GM18507 (cell line): ENCODE measurements at places on chromosomes 1 and 21.
A peak's percentile ranks its signal among the peaks of the same experiment; 100 is the strongest.

DNA sequence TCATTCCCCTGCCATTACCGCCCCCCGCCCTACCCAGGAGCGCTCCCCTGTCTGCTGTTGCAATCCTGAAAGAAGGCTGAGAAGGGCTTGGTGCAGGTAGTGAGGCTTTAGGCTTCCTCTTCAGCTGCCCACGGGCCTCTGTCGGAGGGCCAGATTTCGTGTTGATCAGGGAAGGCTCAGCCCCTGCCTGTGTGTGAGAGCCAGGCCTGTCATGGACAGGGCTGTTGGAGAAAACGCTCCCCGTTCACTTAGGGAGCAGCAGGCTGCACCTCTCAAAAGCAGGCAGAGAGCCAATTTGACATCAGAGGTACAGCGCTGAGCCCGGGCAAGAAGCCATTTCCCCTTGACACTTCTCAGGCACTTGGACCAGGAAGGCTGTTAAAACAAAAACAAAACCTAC is 19.0 kb downstream of the TEX35 start:
- no peak for DNase-seq

DNA sequence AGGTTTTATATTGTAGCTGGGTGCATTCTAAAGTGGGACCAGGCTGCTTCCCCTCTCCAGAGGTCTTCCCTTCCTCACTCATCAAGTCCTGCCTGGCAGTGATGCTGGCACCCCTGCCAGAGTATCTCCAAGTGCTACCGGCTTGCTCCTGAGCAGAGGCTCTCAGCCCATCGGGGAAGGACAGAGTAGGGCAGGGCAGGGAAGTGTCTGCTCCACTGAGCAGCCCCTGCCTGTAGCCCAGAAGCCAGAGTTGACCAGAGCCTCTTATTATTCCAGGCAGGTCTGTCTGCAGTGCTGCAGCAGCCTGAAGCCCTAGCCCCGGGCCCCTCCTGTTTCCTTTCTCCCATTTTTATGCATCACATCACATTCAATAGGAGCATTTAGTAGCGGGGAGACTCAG is 51.1 kb downstream of the ATP2B4 start:
- no peak for DNase-seq

DNA sequence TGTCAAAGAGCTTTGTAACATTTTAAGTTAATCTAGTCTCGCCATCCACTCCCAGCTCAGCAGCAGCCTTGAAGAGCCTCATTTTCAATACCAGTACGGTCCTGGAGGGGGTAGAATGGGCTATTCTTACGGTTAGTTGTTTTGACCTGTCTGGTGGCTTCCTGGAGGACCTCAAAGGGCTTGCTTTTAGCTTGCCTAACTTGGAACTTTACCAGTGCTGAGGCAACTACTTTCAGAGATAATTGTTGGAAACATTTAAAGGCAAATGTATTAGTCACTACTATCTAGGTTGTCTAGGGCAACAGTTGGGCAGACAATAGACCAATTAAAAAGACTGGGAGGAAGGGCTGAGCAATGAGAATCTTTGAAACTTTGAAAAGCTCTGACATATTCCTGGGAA is 56.0 kb downstream of the TTLL7 start:
- no peak for DNase-seq

GRCh38 chr1:108055387-108055786 is 90.4 kb upstream of the VAV3 start:
- DNase-seq = no peak

GRCh38 chr1:174262349-174263241 is 103.3 kb downstream of the RABGAP1L start:
- peak; percentile 8 for DNase-seq

- DNase-seq = peak; percentile 57
Measured at GRCh38 chr21:41926117-41926806, 27.6 kb downstream of the C2CD2 start.

DNA sequence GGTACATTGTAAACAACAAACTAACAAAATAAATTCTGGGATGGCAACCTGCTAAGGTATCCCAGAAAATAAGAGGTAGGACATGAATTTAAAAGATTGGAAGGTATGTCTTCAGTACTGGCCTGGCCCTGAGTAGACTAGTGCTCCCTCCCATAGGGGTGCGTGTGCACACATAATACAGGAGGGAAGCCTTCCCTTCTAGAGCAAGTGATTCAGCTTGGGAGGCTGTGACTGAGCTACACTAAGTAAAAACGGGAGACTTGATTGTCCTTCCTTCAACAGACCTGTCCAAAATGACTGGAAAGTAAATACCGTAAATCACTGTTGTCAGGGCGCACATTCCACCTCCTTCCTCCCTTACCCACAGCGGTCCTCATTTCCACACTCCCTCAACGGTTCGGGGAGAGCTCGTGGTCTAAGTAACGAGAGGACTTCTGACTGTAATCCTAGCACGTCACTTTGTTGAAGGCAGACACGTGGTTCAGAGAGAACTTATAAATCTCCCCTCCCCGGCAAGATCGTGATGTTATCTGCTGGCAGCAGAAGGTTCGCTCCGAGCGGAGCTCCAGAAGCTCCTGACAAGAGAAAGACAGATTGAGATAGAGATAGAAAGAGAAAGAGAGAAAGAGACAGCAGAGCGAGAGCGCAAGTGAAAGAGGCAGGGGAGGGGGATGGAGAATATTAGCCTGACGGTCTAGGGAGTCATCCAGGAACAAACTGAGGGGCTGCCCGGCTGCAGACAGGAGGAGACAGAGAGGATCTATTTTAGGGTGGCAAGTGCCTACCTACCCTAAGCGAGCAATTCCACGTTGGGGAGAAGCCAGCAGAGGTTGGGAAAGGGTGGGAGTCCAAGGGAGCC is at the start of gene TGFB2:
Gene TGFB2, plus strand, starts transcription at position 523 of the 859 bp plus-strand sequence. CDS start 1,366 bp downstream, outside the sequence.
- no peak for DNase-seq

DNA sequence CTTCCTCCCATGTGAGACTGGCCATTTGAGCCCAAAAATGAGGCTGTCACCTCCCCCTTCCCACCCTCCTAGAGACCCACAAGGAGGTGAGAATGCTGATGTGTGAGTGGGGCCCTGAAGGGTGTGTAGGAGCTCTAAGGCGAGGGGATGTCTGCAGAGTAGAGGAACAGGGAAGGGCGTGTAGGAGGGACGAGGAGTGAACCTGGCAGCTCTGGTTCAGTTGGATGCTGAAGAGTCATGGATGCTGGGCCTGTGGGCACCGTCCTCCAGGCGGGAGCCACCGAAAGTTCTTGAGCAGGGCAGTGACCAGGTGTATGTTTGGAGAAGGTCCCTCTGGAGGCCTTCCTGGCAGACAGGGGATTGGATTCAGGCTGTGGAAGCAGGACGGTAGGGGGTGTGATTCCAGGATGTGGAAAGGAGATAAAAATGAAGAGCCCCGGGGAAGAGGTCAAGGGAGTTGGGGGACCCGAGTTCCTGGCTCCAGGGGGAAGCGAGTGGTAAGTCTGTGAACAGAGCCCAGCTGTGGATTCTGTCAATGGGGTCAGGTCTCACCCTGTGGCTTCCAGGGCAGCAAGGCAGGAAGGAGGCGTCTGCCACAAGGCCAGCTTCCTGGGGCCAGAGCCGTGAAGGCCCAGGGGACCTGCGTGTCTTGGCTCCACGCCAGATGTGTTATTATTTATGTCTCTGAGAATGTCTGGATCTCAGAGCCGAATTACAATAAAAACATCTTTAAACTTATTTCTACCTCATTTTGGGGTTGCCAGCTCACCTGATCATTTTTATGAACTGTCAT is 7.9 kb downstream of the SAMD11 start:
- no peak for DNase-seq

- no peak for DNase-seq
Measured at GRCh38 chr1:115170961-115171392, 81.7 kb upstream of the TSPAN2 start.

DNA sequence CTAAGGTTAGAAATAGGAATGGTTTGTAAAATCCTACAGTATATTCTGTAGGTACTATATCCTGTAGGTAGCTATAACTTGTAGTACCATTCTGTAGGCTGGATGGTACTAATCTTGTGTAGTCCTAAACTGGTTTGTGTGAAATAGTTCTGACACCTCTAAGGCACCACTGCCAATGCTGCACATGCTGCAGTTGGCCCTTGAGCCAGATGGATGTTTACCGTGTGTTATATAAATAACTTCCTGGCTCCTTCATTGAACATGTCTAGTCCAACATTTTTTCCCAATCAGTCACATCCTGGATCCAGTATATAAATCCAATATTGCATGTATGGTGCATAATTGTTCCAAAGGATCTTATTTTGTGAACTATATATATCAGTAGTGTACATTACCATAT is 89.5 kb upstream of the GNG4 start:
- no peak for DNase-seq

DNA sequence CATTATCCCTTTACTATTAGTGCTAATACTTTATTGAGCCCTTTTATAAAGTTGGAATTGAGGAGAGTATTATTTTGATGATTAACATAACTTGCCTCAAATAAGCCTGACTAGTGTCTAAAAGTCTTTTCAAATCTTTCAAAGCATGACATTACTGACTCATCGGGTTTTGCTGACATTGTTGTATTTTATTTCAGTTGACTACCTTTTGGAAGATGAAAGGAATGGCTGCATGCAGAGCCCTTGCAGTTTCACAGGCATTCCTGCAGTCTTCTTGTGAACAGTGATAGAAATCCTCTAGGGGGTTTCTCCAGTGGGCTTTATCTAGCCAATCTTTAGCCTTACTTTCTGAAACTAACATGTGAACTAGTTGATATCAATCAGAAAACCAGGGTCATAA is 43.0 kb upstream of the TMEM61 start:
- no peak for DNase-seq

DNA sequence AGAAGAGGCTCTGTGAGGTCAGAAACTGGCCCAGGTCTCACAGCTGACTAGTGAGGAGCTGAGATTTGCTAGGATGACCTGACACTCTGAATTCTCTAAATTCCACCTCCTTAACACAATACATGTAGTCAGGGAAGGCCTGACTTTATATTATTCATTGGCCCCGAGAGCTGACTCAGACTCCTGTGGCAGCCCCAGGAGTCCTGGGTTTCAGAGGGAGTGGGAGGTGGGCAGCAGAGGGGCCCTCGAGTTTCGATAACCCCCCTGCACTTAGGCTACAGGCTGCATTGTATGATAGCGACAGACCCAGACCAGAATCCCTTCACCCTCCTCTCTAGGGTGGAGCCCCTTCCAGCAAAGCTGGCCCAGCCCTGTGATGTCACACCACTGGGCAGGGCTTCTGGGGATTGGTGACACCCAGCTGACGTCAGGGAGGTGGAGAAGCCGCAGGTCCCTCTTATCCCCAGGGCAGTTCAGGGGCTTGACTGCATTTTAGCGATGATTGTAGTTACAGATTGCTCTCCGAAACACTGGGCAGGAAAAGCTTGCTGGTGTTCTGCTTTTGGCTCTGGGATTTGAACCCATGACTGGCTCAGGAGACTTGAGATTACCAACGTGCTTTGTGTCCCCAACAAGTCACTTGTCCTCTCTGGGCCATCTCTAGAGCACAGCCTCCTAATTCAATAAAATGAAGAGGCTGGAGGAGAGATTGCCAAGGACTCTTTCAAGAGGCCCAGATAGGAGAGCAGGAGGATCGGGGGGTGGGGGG is 17.0 kb upstream of the GPR37L1 start:
- DNase-seq = no peak

DNA sequence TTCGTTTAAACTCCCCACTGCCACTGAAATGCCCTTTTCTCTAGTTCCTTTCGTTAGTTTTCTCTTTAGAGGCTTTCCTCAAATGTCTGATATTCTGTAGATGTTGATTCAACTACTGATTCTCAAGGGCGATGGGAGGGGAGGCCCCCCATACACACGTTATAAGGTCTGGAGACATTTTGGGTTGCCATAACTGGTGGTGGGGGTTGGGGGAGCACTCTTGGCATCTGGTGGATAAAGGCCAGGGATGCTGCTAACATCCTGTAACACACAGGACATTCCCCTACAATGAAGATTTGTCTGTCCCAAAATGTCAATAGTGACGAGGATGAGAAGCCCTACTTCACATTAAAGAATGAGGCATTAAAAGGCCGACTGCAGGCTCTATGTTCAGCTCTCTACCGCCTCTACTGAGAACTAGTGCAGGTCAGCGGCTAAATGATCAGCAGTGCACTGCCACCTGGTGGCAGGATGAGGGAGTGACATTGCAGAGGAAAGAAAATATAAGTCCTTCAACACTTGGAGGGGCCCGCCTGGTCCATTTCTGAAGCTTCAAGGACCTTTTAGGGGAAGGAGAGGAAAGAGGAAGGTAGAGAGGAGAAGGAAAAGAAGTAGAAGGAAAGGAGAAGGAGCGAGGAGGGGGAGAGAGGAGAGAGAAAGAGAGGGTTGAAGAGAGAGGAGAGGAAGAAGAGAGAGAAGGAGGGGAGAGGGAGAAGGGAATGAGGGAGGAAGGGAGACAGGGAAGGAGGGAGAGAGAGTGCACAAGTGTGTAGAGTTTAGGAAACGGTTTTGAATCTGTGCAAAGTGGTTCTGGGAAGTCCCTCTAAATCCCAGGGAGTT is 29.4 kb downstream of the ALG14 start:
- peak; percentile 37 for DNase-seq

- DNase-seq = no peak
Measured at GRCh38 chr1:183989604-183990003, 47.9 kb downstream of the COLGALT2 start.

DNA sequence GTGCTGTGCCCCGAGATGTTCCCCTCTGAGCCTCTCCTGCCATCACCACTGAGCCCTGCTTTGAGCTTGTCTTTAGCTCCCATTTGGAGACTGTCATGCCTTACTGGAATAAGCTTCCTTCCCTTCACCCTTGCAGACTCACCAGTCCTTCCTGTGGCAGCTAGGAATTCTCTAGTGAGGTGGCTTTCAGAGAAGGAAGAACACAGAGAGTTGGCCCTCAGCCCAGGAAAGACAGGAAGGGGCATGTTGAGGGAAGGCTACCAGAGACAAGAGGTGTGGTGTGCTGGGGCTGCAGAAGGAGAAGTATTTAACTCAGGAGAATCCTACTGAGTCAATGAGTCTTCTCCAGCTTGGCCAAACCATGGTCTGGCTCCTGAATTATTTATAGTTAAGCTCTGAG is 76.3 kb downstream of the UCK2 start:
- DNase-seq = no peak

DNA sequence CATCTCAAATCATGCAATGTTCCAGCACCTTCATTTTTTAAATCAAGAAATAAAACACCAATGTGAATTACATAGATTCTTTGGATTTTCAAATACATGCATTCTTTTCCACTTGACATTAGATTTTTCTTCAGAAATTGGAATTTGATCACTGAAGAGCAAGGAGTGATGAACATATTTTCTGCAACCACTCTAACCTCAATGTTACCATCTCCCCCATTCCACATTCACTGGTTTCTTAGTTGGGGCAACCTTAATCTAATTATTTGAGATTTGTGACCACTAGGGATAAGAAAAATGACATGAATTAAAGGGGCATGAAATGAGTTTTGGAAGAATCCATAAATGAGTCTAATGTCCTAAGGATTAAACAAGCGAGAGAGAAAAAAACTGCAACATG is 168.7 kb upstream of the NR5A2 start:
- DNase-seq = no peak

DNA sequence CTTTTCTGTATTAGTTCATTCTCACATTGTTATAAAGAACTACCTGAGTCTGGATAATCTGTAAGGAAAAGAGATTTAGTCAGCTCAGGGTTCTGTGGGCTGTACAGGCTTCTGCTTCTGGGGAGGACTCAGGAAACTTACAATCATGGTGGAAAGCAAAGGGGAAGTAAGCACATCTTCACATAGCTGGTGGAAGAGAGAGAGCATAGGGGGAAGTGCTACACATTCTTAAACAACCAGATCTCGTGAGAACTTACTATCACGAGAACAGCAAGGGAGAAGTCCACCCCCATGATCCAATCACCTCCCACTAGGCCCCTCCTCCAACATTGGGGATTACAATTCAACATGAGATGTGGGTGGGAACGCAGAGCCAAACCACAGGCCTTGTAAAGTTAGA is 37.9 kb upstream of the AHCTF1 start:
- no peak for DNase-seq

GRCh38 chr1:84719543-84720217 is 29.4 kb upstream of the SSX2IP start:
- DNase-seq = no peak

GRCh38 chr21:43903451-43904091 is 38.5 kb downstream of the AGPAT3 start:
- DNase-seq = no peak
